ENCODE measurements at places on chromosomes 12 and 14.

- peak; percentile 66 for DNase-seq
Observed at GRCh38 chr12:124720004-124720680, 143.5 kb downstream of the SCARB1 start.

DNA sequence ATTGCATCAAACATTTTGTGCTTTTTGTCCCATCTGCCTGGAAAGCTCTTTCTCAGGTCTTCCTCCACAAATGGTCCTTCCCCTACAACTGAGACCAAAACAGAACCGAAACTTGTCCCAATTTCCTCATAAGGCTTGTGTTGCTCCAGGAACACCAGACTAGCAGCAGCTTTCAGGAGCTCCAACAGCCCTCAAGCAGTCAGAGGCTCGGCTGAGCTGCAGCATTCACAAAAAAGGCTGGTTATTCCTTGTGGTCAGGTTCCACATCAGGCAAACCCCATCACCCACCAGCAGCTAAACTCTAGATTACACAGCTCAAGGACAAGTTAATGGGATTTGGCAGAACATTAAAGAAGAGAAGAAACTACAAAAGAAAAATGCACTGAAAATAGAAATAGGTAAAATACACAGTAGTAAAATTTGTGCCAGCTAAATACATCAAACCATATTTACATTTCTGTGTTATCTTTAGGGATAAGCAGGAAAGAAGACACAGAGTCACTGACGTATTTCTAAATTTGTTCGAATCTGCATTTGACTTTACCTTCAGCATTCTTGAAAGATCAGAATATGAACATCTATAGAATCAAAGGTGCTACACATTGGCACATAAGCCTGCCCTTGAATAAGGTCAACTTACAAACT, 141.2 kb downstream of the STXBP6 start:
- no peak for DNase-seq

- no peak for DNase-seq
Observed at GRCh38 chr12:77319166-77319565, 253.8 kb upstream of the E2F7 start.

DNA sequence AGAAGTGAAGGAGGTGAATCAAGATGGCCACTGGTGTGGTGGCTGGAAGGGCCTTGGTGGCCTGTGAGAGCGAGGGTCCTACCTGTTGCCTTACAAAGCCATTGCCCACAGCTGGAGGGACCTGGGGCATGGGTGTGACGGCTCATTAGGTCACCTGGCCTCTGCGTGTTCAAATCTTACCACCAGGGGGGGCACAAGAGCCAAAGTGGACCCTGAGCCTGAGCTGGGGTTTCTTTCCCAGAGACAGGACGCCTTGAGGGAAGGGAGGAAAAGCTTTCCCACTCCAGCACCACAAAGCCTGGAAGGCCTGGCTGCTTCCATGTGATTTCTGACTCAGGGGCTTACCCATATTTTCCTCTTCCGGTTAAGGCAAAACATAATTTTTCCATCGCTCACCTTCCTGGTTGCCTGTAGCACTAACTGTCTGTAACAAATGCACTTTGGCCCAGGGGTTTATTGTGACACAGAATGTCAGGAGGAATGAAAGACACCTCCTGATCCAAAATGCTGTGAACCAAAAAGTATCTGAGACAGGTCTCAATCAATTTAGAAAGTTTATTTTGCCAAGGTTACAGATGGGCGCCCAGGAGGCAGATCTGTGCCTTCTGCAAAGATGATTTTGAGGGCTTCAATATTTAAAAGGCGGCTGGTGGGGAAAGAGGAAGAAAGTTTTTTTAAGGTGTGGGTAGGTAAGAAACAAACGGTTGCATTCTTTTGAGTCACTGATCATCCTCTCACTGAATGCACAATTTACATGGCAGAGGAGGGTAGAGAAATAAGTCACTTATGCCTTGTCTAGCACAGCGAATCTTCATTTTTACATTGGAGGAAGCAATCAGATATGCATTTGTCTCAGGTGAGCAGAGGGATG, 4.3 kb upstream of the CD9 start:
- peak; percentile 67 for DNase-seq

GRCh38 chr14:61110316-61111082, 129.5 kb downstream of the SLC38A6 start:
- no peak for DNase-seq

DNA sequence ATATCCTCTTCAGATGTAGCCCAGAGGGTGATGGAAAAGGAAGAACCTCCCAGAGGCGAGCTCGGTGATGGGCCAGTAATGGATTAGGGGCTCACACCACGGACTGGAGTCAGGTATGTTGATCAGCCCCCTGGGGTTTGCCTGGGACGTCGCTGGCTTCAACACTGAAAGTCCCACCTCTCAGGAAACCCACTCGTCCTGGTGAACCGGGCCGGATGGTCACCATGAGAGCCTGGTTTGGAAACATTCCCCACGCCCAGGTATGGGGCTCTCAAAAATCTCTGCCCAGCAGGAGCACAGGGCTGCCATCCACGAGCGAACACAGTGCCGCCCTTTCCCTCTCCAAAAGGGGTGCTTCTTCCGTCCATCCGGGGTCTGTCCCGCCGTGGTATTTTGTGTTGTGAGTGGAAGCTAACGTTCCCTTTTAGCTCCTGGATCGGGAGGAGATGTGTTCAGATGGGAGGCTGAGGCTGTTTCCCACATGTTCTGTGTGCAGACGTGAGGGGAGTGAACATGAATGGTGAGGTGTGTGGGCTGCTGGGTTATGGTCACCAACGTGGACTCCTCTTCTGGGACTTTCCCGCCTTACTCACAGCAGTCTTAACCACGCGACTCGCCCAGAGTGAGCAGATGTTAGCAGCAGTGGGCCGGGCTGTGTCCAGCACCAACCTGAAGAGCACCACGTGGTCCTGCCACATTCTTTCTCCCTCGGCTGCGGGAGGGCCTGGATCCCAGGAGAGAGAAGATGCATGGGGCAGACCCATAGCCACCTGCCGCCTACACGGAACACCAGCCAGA, 139.2 kb downstream of the KIF26A start:
- DNase-seq = no peak

DNA sequence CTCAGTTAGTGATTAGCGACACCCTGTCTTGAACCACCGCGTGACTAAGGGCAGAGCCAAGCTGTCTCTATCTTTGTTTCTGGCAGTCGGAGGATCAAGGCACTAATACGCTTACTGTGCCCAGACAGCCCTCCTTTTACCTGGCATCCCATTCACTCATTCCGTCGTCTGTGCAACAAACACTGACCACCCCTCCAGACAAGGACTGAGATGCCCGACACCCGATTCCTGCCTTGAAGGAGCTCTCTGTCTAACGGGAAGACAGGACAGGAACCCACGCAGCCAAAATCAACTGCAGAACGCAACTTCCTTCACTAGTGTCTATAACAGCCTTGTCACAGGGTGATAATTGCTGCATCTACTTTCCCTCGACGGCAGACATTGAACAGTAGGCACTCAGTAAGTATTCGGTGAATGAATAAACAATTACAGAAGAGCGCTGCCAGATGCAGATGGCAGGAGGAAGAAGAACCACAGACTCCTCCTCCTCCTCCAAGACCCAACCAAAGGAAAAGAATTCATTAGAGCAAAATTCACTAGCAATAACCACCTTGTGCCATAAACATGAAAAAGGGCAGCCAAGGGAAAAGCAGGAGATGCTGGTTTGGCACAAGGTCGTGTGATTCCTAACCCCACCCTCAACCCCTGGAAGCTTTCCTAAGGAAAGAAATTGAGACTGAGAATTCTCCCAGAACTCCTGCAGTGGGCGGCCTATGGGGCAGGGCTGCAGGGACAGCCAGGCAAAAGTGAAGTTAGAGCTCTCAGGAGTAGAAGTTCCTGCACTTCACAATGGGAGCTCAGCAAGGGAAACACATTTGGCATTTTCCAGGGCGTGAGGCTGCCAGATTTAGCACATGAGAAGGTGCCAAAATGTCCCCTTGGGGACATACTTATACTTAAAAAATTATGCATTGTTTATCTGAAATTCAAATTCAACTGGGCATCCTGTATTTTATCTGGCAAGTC, 186.6 kb upstream of the DIO3 start:
- DNase-seq = no peak

- no peak for DNase-seq
Observed at GRCh38 chr12:116257215-116257614, 20.3 kb downstream of the MED13L start.

DNA sequence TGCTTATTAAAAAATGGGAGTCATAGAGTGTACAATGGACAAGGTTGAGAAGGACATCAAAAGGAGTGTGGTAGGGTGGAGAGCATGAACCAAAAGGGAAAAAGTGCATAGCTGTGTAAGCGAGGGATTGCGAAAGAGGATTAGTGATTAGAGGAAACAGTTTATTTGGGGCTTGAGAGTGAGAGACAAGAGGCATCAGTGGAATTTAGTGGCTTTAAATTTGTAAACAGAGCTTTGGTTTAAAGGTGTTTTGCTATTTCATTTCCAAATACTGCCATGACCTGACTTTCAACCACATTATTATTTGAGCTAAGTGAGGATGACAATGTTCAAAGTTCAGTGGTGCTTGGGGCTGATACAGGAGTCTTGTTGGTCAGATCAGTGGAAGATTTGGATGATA, 53.4 kb downstream of the SLC16A7 start:
- DNase-seq = no peak

DNA sequence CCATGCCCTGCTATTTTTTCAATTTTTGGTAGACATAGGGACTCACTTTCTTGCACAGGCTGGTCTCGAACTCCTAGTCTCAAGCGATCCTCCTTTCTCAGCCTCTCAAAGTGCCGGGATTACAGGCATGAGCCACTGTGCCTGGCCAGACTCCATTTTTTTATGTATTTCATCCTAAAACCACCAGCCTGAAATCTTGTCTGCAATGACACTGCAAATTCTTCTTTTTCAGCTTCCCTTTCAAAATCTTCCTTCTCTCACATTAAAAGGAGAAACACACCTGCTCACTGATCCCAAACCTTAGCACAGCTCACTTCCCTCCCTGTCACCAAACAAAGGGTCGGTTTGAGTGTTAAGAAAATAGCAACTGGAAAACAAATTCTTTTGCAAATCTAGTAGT, 62.6 kb downstream of the PPP2R5E start:
- DNase-seq = no peak

- DNase-seq = no peak
Observed at GRCh38 chr14:76078501-76078900, 73.2 kb upstream of the GPATCH2L start.

DNA sequence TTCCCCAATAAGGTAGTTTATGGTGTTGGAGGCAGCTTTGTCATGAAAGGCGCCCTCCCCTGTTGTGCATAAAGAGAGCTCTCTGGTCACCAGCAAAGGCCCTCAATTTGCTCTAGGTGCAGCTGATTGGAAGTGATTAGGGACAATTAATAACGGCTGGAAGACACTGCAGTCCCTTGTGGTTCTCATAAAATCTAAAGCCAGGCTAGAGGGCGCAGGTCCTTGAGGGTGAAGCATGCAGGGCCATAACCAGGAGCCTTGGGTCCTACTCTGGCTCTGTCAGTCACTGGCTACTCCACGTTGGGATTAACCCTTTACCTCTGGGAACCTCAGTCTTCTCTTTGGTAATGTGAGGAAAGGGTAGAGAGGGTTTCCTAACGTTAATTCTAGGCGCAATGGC, 1.9 kb downstream of the DAAM1 start:
- no peak for DNase-seq

GRCh38 chr12:54390176-54390667, 5.7 kb upstream of the ZNF385A start:
- DNase-seq = no peak

- no peak for DNase-seq
Observed at GRCh38 chr12:53699678-53700025, 23.8 kb upstream of the ATP5MC2 start.

GRCh38 chr14:42565556-42565955, 958.9 kb downstream of the LRFN5 start:
- no peak for DNase-seq

DNA sequence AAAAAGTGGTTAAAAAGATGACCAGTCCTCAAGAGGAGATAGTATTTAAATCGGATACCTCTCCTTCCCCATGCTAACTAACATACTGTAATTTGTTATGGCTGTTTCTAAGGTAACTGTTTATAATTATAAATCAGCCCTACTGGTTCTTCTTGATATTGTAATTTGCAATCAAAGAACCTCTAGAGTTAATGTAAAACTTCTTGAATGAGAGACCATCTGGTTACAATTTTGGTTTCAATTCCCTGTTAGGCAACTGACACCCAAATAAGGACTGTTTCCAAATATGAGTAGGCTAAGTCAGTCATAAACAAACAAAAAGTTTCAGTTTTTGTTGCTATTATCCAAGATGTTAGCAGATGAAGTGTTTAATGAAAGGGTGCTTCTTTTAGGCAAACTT, 120.2 kb upstream of the DNM1L start:
- no peak for DNase-seq

DNA sequence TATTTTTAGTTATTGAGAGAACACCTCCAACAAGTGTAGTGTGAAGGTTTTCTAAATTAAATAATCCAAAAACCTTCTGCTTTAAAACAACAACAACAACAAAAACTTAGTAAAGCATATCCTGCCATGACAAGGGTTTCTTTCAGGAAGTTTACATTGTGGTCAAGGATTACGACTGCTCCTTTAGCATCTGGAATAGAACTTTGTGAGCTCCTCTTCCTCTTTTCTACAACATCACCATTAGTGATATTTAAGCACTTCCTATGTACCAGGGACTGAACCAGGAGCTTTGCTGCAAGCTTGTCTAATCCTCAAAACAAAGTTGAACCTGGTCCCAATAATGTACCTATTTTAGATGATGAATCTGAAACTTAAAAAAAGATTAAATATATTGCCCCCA, 315.4 kb upstream of the KITLG start:
- no peak for DNase-seq

GRCh38 chr12:112900298-112901145, 6.2 kb upstream of the OAS1 start:
- DNase-seq = peak; percentile 89

GRCh38 chr14:94521375-94522114, 12.3 kb upstream of the SERPINA12 start:
- no peak for DNase-seq

DNA sequence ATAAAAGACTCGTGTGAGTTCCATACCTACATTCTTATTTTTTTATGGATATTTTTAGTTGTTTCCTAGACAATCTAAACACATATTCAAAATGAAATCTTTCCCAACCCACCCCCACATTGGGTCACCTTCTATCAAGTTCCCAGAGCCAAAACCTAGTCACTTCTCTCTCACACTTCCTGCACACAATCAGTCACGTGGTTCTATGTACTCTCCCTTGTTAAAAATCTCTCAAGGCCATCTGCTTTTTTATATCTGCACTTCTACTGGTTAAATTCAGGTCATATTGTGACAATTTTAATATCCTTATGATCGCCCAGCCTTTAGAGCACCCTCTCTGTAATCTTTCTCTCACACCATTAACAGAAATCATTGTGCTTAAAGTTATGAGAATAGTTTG, 175.0 kb upstream of the SYT10 start:
- no peak for DNase-seq

DNA sequence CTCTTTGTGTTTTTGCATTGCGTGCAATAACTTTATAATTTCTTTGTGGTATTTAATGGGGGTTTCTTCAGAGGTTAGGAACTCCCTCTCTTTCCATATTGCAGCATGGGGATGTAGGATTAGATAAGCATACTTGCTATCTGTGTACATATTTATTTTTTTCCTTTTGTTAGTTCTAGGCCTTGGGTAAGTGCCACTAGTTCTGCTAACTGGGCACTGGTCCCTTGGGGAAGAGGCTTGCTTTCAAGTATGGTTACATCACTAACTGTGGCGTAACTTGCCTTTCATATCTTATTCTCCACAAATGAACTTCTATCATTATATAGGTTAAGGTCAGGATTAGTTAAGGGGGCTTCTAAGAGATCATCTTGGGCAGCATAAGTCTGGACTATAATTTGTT, 31.5 kb upstream of the SLCO1B3 start:
- no peak for DNase-seq
